WERI-Rb-1 (cell line): ENCODE measurements at places on chromosomes 3 and 15.

DNA sequence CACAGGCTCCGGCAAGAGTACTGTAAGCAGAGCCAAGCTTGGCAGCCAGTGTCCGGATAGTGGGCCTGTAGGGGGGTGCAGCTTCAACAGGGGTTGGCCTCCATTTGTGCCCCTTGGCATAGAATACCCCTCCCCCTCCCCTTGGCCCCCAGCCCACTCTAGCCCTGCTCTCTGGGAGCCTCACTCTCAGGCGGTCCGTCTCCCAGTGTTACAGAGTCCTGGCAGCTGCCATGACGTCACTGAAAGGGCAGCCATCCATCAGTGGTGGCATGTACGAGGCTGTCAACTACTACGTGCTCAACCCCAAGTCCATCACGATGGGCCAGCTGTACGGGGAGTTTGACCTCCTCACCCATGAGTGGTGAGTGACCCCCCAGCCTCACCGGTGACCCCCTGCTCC, 50.4 kb downstream of the DNAH1 start:
- no peak for DNase-seq

- DNase-seq, result no peak
Observed at GRCh38 chr3:23254282-23254681, 51.2 kb downstream of the UBE2E2 start.

DNA sequence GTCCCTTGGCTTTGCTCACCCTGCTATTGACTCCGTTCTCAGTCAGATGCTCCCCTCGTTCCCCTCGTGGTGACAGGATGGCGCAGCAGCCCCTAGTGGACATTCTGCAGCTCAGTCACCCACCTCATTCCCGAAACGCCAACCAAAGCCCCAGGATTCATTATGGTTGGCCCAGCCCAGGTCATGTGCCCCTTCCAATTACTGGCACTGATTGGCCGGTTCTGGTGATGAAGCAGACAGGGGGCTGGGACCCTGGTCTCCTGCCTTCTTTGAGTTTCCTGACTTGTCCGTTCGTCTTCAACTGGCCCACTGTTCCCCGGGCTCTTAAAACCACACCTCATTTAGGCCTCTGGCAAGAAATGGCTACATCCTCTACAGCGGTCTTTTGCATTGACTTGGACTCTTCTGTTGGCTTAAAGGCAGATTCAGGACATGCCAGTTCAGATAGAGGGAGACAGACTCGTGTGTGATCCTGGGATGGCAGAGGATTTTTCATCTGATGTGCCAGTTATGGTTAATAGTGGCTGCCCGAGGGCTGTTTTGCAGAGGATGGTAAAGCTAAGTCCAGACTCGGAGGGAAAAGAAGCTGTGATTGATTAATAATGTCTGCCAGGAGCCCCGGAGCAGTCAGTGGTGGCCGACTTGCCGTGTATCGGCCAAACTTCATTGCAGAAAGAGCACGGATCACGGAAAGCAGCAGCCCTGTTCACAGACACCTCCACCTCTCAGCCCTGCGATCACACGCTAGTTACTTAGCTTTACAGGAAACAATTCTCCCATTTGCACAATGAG, 37.8 kb downstream of the LSM3 start:
- peak; percentile 88 for DNase-seq

GRCh38 chr15:64274341-64274950, 81.5 kb downstream of the CSNK1G1 start:
- DNase-seq, result no peak

DNA sequence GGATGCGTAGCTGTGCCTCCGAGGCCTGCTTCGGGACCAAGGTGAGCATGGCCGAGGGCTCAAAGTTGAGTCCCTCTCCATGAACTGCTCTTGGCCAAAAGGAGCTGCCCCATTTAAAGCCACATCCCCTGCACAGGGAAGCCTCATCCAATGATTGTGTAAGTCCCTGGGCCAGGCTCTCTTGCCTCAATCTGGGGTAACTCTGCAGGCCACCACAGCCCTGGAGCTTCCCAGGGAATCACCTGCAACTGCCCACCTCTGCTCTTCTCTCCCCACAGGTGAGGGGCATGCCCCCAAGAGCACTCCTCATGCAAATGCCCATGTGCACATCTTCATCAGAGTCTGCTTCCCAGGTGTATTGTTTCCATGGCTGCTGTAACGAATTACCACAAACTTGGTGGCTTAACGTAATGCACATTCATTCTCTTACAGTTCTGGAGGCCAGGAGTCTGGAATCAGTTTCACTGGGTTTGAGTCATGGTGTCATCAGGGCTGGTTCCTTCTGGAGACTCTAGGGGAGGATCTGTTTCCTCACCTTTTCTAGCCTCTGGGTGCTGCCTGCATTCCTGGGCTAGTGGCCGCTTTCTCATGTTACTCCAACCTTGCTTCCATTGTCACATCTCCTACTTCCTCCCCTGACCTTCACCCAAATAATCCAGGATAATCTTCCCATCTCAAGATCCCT, 25.0 kb upstream of the LOXL1 start:
- DNase-seq, result no peak

DNA sequence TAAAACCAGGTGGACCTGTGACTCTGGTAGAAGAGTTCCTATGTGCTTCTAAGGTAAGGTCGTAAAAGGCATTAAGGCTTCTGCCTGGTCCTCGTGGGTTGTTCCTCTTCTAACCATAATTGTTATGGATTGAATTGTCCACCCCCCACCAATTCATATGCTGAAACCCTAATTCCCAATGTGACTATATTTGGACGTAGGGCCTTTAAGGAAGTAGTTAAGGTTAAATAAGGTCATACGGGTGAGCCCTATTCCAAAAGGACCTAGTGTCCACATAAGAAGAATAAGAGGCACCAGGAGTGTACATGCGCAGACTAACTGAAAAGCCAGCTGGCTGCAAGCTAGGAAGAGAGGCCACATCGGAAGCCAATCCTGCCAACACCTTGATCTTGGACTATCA, 1.9 kb downstream of the ADPGK start:
- DNase-seq, result no peak

DNA sequence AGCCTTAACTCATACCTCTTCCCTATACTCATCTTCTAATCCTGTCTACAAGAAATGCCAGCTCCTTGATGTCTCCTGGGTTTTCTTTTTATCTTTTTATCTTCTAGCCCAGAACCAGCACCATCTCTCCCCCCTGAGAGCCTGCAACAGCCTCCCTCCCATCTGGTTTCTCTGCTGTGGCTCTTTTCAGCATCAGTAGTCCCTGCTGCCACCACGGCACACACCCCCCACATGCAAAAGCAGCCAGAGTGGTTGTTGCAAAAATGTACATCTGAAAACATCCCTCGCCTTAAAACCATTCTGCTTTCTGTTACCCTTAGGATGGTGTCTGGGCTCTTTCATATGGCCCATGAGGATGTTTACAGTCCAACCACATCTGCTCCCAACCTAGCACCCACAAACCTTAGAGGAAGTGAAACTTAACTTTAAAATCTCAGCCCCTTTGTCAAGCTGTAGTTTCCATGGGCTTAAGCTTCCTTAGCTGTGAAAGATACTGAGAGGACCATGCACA, 775 bp downstream of the TTC21A start:
- no peak for DNase-seq

DNA sequence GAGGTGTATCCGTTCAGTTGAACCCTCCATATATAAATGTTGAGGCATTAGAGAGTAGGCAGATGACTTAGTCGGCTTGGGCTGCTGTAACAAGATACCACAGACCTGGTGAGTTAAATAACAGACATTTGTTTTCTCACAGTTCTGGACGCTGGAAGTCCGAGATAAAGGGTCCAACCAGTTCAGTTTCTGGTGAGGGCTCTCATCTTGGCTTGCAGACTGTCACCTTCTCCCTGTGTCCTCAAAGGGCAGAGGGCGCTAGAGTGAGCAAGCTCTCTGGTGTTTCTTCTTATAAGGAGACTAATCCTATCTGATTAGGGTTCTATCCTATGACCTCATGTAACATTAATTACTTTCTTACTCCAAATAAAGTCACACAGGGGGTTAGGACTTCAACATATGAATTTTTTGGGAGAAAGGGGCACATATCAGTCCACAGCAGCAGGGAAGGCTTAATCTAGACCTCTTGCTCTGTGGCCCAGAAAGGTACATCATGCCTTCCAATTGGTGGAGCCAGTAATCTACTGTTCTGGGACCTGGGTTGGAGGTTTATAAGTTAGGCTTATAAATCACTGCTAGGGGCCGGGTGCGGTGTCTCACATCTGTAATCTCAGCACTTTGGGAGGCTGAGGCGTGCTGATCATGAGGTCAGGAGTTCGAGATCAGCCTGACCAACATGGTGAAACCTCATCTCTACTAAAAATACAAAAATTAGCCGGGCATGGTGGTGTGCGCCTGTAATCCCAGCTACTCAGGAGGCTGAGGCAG, 26.3 kb upstream of the SLC28A2 start:
- DNase-seq, result peak; percentile 59

DNA sequence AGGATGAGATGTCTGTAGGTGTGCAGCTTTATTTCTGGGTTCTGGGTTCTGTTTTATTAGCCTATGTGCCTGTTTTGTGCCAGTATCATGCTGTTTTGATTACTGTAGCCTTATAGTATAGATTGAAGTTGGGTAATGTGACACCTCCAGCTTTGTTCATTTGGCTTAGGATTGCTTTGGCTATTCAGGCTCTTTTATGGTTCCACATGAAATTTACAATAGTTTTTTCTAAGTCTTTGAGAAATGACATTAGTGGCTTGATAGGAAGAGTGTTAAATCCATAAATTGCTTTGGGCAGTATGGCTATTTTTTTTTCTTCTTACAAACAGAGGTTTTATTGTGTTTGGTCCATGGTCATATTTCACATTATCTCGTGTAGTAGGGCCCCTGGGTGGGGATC, 285.8 kb upstream of the GADL1 start:
- no peak for DNase-seq

- peak; percentile 96 for DNase-seq
Observed at GRCh38 chr15:75738647-75739325, 26.1 kb upstream of the CSPG4 start.

DNA sequence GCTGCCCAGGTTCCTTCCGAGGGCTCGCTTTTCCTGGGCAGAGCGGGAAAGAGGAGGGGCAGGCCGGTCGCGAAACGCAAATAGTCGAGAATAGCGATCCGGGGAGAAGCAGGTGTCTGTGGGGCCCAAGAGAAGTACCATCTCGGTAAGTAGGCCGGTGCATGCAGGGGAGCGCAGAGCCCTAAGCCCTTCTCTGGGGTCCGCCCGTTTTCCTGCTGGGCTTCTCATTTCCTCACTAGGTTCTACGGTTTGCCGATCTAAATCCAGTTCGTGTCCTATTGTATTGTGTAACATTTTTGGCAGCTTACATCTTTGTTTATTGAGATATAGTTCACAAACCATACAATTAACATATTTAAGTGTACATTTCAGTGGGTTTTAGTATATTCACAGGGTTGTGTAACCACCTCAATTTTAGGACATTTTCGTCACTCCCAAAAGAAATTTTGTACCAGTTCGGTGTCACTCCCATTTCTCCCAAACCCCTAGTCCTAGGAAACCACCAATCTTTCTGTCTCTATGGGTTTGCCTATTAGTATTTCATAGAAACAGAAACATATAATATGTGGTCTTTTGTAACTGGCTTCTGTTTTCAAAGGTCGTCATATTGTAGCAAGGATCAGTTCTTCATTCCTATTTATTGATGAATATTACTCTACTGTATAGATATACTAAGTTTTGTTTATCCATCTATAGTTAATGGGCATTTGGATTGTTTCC, 6.8 kb upstream of the TRIM69 start:
- DNase-seq, result peak; percentile 22

DNA sequence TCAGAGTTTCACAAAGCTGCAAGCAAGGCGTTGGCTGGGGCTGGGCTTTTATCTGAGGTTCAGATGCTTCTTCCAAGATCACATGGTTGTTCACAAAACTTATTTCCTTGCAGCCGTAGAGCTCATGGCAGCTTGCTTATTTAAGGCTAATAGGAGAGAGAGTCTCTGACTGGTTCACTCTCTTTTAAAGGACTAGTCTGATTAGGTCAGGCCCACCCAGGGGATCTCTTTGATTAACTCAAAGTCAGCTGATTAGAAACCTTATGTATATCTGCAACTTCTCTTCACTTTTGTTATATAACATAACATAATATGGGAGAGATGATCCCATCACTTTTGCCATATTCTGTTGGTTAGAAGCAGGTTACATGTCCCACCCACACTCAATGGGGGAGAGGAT, 99.9 kb upstream of the CCNL1 start:
- DNase-seq, result no peak

- DNase-seq, result no peak
Observed at GRCh38 chr15:48794697-48795134, 16.2 kb downstream of the CEP152 start.

DNA sequence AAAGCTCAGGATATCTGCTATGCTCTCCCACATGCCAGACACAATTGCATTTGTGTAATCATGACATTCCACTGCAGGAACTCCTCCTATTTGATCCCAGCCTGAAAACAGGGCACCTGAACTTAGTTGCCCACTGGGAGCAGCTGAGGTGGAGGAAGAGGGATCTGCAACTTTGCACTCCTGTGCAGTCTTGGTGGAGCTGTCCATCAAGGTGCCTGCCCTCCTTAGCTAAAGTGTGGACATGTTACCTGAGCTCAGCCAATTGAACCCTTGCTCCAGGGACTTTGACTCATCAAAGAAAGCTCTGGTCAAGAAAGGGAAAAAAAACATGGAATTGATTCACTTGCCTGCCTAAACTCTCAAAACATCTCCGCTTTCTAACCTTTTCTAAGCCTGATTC, 33.3 kb upstream of the TUBGCP5 start:
- no peak for DNase-seq

GRCh38 chr15:36130641-36131310, 448.6 kb upstream of the CDIN1 start:
- no peak for DNase-seq

DNA sequence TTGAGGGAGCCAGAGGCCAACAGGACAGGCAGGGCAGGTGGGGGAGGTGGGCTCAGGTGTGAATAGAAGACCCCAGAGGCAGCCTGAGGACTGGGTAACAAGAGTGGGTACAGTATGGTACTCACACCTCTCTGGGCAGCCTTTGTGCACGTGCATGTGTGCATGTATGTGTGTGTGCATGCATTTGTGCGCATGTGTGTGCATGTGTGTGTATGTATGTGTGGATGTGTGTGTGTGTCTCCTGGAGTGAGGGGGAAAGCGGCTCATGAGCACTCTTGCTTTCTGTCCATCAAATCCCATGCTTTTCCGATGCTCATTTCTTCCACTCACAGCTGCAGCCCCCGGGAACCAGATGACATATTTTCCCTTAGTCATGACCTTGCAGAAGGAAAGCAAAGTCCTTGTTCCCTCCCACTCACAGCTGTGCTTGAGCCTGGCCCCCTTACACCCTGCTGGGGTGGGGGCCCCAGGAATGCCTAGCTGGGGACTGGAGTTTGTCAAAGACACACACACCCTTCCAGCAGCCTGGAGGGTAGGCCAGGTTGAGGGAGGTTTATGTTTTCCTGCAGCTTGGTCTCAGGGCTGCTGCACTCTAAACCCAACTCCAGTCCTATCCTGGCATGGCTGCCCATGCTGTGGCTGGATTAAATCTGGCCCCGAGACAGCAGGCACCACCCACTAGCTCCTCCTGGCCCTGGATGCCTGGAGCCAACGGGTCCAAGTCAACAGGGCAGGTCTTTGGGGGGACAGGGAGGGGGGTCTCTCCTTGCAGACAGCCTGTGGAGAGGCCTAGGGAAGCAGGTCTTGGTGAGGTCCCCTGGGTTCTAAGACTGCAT, 22.5 kb downstream of the CCDC33 start:
- no peak for DNase-seq
